ENCODE measurements at places on chromosomes 1 and 21.

DNA sequence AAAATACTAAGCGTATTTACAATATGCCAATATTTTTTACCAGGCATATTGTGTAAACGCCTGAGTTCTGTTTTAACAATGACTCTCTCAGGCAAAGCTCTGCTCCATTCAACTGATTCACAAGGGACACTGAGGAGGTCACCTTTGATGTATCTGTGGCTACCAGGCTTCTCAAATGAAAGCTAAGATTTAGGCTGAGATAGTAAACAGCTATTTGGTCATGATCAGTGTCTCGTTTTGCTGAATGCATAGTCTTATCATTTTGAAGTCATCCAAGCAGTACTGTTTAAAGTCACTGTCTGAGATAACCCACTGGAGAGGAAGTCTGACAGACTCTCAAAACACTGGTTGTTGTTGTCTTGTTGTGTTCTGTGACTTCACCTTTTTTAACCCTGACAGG is 13.7 kb upstream of the PLPPR5 start:
- no peak for DNase-seq

- DNase-seq = peak; percentile 35
These were observed 75.6 kb upstream of the KAZN start for GRCh38 chr1:14522926-14523241.

- no peak for DNase-seq
These were observed 264.7 kb downstream of the CTH start for GRCh38 chr1:70675737-70676156.

DNA sequence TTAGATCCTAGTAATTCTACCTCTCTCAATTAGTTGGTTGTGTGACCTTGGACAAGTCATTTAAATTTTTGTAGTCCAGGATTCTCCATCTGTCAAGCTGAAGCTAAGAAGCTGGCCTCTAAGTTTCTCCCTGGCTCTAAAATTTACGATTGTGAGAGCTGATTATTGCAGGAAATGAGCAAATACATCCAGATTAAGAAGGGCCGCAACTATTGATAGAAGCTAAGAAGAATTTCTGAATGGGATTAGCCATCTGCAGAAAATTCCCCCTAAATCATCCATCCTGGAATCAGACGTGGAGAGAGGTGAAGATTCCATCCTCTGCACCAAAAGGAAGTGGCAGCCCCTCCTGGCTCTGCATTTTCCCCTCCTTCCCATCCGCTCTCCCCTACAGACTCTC is 55.0 kb downstream of the HIVEP3 start:
- DNase-seq = no peak

GRCh38 chr21:41364308-41364707 is 2.5 kb downstream of the MX2 start:
- DNase-seq = no peak

DNA sequence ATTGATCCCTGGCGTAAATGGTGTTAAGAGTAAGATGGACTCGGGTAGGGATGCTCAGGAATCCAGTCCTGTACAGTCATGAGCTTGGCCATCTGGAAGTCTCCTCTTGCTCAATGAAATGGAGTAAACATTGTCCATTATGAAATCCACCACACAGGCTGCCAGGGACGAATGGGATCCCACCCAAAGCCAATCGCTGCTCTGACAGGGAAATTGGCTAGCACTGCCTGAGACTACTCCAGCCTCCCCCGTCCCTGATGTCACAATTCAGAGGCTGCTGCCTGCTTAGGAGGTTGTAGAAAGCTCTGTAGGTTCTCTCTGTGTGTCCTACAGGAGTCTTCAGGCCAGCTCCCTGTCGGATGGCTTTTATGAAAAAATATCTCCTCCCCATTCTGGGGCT is at the start of gene HSD11B1:
HSD11B1 (plus strand) TSS at position 263 of the 400 bp plus-strand sequence; CDS start at position 360, 97 bp downstream.
- DNase-seq = no peak

DNA sequence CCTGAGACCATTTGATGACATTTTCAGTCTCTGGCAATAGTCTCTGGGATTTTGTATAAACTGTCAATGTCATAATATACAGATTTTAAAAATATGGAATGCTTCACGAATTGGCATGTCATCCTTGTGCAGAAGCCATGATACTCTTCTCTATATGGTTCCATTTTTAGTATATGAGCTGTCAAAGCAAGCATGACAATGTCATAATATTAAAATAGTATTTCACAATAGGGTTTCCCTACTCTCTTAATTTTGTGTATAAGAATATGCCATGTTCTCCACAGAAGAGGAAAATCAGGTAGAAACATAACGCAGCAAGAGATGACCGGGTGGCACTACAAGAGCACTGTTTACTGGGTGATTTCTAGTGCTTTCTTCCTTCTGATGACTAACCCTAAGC is 8.3 kb upstream of the DIPK1A start:
- no peak for DNase-seq

- peak; percentile 53 for DNase-seq
These were observed 23.0 kb downstream of the SNRNP40 start for GRCh38 chr1:31273619-31274018.

DNA sequence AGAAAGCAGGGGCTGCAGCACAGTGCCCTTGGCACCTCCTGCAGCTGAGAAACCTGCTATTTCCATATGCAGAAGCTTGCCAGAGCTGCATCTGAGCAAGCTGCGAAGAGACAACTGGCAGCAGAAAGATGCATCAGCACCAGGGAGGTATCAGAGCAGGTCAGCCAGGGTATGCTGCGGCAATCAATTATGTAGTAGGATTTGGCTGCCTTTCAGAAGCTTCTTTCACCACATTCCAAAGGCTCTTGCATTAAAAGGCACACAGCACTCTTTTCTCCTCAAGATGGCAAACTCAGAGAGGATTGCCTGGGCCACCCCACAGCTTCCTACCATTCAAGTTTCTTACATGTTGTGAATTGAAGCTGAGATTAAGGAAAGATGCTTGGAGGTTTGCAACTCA is 47.6 kb upstream of the RAP1A start:
- no peak for DNase-seq

DNA sequence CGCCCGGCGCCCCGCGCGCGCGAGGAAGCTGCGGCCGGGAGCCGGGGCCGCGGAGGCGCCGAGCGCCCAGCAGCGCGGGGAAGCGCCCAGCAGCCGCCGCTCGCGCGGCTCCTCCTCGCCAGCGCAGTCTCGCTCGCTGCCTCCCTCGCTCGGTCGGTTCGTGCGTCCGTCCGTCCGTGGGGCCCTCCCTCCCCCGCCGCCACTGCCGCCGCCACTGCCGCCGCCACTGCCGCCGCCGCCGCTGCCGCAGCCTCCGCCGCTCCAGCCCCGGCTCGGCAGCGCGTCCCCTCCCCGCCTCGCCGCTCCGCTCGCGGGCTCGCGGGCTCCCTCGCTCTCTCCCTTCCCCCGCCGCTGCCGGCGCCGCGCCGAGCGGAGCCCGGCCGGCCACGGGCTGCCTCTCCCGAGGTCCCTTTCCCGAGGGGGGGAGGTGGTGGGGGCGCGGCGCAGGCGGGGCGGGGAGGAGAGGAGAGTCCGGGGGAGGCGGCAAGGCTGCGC is at the start of gene KCND3:
KCND3 (minus strand) TSS at position 138 of the 495 bp plus-strand sequence.
- peak; percentile 18 for DNase-seq

DNA sequence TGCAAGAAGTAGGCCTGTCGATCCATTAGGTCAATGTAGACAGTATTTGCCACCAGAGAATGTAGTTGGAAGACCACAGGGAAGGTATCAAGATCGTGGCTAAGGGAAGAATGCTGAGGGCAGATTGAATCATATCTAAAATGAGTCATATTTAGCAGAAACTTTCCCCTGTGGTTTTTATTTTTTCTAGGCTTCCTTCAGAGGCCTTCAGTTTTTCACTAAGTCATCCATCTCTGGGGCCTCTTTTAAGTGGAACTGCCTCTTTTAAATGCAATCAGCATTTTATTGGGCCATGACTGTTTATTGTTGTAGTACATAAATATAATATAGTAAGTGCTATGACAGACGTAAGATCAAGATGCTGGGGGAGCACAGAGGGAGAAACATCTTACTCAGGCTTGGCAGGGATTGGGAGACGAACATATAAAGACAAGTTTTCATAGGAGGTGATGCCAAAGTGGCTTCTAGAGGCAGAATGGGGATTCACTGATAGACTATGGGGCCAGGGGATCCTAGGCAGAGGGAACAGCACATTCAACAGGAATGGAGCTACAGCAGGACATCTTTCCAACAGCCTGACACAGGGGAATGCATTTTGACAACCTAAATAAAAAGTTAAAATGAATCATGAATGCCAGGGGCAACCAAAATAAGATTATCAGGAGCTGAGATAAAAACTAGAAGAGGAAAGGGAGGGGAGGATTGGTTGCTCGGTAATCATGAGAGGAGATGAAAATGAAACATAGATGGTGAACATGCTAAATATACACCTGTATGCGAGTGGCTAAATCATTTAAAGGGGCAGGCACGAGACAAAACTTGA is 20.1 kb downstream of the UBE2U start:
- peak; percentile 87 for DNase-seq

- no peak for DNase-seq
These were observed 111.9 kb downstream of the CAMTA1 start for GRCh38 chr1:6897138-6897537.

- DNase-seq = peak; percentile 61
These were observed 32.9 kb downstream of the JAK1 start for GRCh38 chr1:64933296-64934070.

DNA sequence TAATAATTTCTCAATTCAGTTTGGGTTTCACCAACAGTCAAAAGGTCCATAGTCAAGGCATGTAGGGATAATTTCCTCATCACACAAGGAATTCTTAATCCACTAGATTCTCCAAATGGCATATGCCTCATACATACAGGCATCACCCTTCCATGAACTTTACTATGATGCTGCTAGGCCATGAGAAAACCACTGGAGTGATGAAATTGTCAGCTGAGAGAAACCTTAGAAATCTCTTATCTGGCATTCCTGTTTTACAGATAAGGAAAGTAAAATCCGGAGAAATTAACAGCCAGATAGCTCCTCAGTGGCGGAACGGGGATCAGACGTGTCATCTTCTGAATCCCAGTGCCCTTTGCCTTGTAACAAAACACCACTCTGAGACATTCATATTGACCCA is 274.4 kb downstream of the NTNG1 start:
- no peak for DNase-seq

GRCh38 chr1:26130695-26131094 is 19.1 kb downstream of the PDIK1L start:
- DNase-seq = no peak

GRCh38 chr1:34477632-34478141 is 277.2 kb upstream of the GJB5 start:
- DNase-seq = no peak

GRCh38 chr21:46089285-46089684 is 8.6 kb upstream of the COL6A2 start:
- no peak for DNase-seq

- no peak for DNase-seq
These were observed 177.0 kb downstream of the EIF4G3 start for GRCh38 chr1:20999525-21000244.

DNA sequence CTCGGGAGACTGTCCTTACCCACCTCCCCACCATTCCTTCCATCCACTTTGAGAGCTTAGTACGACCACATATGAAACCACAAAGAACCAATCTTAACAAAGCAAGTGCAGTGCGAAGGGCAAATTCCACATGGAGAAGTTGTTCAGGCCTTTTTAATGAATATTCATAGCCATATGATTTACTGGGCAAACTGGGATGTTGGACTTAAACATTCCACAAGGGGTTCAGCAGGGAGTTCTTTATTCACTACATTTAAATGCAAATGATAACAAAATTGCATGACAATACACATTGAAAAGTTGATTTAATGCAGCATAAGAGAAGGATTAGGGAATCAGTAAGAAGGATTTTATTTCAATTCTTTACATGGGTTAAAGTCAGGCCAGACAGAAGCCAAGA is 14.7 kb downstream of the NMNAT2 start:
- no peak for DNase-seq

- no peak for DNase-seq
These were observed 697.9 kb downstream of the USP25 start for GRCh38 chr21:16427587-16428087.

DNA sequence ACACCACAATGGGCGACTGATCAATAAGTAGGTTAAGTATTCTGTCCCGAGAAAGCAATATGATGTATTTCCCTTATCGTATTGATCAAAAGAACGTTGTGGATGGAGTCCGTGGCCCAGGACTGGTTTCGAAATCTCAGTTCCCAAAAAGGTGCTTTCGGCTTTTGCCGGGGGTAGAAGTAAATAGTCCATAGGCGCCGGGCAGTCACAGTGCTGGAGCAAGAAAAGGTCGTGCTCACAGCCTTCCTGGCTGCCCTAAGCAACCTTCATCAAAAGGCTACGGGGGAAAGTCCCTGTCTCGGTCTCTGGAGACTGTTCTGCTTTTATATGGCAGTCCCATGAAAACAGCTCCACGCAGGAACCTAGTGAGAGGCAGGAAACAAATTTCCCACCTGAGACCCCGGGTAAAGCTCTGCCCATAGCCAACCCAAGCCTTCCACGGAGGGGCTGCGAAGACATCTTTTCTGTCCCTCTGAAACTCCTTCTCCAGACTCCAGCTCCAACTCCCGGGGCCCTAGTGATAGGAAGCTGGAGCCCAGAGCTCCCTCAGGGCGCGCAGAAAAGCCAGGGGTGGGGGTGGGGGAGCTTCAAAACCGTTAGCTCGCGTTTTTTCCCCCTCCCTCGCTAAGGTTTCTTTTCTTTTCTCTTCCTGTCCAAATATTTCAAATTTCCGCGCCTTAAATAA is 7.0 kb downstream of the CDKN2C start:
- peak; percentile 25 for DNase-seq

GRCh38 chr21:40472013-40472412 is 374.9 kb downstream of the DSCAM start:
- DNase-seq = no peak

- DNase-seq = no peak
These were observed 48.3 kb downstream of the SEC16B start for GRCh38 chr1:177921590-177921989.

GRCh38 chr1:37441490-37441889 is 32.9 kb upstream of the ZC3H12A start:
- DNase-seq = no peak

DNA sequence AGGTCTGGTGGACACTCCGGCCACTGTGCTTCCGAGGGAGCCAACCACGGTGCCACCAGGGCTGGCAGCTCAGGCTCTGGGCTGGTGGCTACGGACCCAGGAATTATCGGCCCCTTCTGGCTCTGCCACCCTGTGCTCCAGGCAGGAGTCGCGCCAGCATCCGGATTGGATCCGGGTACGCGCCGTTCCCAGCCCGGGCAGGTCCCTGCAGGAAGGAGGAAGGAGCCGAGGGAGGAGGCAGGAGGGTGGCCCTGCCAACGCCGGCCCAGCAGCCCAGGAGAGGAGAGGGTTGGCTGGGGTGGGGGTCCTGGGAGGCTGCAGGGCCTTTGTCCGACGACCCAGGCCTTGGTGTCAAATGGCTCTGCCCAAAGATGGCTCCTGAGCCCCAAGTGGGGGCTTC is 160.5 kb downstream of the CASZ1 start:
- peak; percentile 76 for DNase-seq

- DNase-seq = no peak
These were observed 37.8 kb upstream of the BMP8A start for GRCh38 chr1:39453603-39454002.

Measured in mammary epithelial cell (primary cell).